Activated T-helper 1 cell treated with Interleukin-2 at 50 U/mL for 16 hours (primary cell): ENCODE measurements at places on chromosomes 6 and 20.

- DNase-seq: no peak
These were observed 17.6 kb downstream of the TRDN start for GRCh38 chr6:123619156-123619555.

DNA sequence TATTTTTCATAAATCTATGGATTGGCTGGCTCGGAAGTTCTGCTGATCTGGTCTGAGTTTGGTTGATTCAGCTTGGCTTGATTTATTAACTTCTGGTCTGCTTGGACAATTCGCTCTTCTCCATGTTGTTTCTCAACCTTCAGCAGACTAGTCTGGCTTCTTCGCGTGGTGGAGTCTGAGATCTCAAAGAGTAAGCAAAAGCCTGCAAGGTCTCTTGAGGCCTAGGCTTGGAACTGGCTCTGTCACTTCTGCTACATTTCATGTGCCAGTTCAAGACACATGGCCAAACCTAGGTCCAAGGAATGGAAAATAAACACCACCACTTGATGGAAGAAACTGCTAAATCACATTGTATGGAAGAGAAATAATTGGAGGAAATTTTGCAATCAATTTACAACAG is 115.1 kb upstream of the JAG1 start:
- no peak for DNase-seq

GRCh38 chr6:121917834-121918559 is 481.5 kb upstream of the HSF2 start:
- DNase-seq: no peak

GRCh38 chr6:64280569-64280968 is 645.0 kb downstream of the PHF3 start:
- DNase-seq: no peak

- no peak for DNase-seq
These were observed 27.9 kb downstream of the TCF15 start for GRCh38 chr20:582204-582603.

DNA sequence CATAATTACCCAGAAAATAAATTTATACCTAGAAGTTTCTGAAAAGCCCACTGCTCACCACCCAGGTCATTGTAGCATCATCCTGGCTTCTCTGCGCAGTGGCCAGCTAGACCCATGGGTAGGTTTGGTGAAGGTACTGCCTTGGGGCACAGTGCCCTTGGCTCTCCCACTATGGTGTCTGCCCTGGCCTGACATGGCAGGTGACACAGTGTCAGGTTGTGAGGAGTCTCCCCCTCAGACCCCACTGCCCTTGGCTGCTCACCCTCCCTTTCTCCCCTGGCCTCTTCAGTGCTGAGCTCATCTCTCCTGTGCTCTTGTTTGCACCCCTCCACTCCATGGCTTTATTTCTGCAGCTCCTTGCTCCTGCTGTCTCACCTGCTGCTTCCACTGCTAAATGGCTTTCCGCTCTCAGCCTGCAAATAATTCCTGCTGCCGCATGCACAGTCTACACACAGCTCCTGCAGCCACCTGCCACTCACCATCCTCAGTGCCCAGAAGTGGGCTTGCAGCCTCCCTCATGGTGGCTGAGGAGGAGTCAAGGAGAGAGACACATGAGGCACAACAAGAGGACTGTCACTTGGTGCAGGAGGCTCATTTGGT is 313.4 kb upstream of the MOCS1 start:
- DNase-seq: no peak

- no peak for DNase-seq
These were observed 20.5 kb upstream of the CRISP3 start for GRCh38 chr6:49764571-49765236.

- peak; percentile 46 for DNase-seq
These were observed 824 bp downstream of the MPC1 start for GRCh38 chr6:166381733-166382499.

DNA sequence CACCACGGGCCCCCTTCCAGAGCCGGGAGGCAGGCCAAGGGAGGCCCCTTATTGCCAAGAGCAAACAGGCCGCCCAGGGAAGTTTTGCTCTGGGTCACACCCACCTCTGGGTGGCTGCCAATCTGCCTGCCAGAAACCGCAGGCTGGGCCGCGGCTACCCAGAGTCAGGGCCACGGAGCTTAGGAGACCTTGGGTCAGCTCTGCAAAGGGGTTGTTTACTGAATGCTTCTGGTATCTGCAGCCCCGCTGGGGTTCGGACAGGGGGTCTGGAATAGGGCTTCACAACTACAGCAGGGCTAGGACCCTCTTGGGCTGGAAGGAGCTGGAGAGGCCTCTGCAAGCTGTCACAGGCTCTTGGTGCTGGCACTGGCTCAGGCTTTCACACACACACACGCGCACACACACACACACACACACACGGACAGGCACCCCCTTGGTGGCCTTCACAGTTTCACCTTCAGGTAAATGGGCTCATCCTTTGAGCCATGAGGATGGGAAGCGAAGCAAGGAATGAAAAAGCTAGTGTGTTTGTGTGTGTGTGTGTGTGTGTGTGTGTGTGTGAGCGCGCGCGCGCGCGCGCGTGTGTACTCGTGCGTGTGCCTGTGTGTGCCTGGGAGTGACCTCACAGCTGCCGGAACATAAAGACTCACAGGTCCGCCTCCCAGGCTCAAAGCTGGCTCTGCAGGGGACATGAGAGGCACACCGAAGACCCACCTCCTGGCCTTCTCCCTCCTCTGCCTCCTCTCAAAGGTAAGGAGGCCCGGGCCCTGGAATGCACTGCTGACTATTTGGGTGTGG is at the start of gene CCN5:
CCN5 (plus strand) TSS at position 669 of the 798 bp plus-strand sequence; CDS start at position 691, 22 bp downstream.
- no peak for DNase-seq
